Cerebellum (tissue), 4 donors: ENCODE measurements at places on chromosomes 12 and 14. TPM values are rescaled to one million over a fixed set of nuclear protein-coding genes. Genes with fewer than 3 reads are reported as not detected.

The RARG gene
- total RNA-seq, result 2.9 TPM

The HPD gene
- total RNA-seq, result not detected

The SPIC gene
- total RNA-seq, result not detected

The TGM1 gene
- 1.1 TPM for total RNA-seq

The PPM1H gene
- total RNA-seq, result 26.5 TPM

The SSPN gene
- total RNA-seq, result 7.3 TPM

The SPX gene
- total RNA-seq, result 1.5 TPM

The HIF1A gene
- total RNA-seq, result 129 TPM

The MAP4K5 gene
- 88.9 TPM for total RNA-seq
